ENCODE measurements at places on chromosomes 3 and 15.

- DNase-seq = no peak
Measured at GRCh38 chr3:72288955-72289691, 504.2 kb upstream of the PROK2 start.

DNA sequence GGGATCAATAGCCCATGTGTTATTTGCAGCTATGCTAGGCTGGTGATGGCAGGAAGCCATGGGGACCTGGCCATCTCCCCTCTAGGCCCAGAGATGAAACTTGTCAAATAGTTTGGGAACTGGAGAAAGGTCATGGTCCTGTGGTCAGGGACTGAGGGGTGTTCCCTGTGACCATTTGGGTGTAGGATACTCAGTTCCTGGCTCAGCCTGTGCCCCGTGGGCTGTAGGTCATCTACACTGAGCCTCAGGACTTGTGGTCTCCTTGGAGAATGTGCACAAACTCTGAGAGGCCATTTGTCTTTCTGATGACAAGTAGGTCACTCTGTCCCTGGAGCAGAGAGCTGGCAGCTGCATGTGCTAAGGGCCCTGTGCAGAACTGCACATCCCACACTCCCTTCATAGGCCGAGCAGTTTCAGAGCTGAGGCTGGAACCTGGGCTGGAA lies 17.5 kb downstream of the GASK1A start:
- no peak for DNase-seq

- no peak for DNase-seq
Measured at GRCh38 chr3:44883213-44883955, 9.0 kb downstream of the TGM4 start.

GRCh38 chr3:46112296-46112695 lies 85.0 kb upstream of the XCR1 start:
- no peak for DNase-seq

GRCh38 chr15:38035701-38036100 lies 101.3 kb downstream of the TMCO5A start:
- DNase-seq = no peak

GRCh38 chr3:145692751-145693150 lies 468.2 kb downstream of the PLOD2 start:
- DNase-seq = no peak

All from SHP77 (cell line).